IMR-90 (cell line): ENCODE measurements at places on chromosomes 2 and 18. TPM values are rescaled to one million over a fixed set of nuclear protein-coding genes. Genes with fewer than 3 reads are reported as not detected.

DTNA gene
- 7.5 and 9.5 TPM in 2 replicates for total RNA-seq

ALLC gene
- total RNA-seq = not detected in 2 replicates

ABCB11 gene
- not detected in 2 replicates for total RNA-seq

CRACDL gene
- total RNA-seq = not detected in 2 replicates

DNER gene
- total RNA-seq = under 0.01 TPM in 2 replicates

PPP1CB gene
- total RNA-seq = 111 and 271 TPM in 2 replicates

SLC19A3 gene
- total RNA-seq = under 0.01 TPM in 1 of 2 replicates, not detected in the other

ZNF396 gene
- total RNA-seq = 0.54 and 0.56 TPM in 2 replicates

MYCN gene
- not detected in 2 replicates for total RNA-seq

REG1A gene
- not detected in 2 replicates for total RNA-seq

COL6A3 gene
- 1,501 and 1,855 TPM in 2 replicates for total RNA-seq

DNAJC5G gene
- total RNA-seq = not detected in 2 replicates

GTF2A1L gene
- not detected in 2 replicates for total RNA-seq

DSC3 gene
- under 0.01 TPM in 2 replicates for total RNA-seq

HSPE1 gene
- total RNA-seq = 13.3 and 60.3 TPM in 2 replicates

GPR35 gene
- 0.28 TPM in 1 of 2 replicates, not detected in the other for total RNA-seq

ACMSD gene
- total RNA-seq = not detected in 2 replicates

IL36G gene
- total RNA-seq = not detected in 2 replicates

CHRNG gene
- total RNA-seq = not detected in 2 replicates

SIX2 gene
- total RNA-seq = not detected in 2 replicates

PCGF1 gene
- total RNA-seq = 29.2 and 31.4 TPM in 2 replicates

TMEM17 gene
- 1.3 and 2.2 TPM in 2 replicates for total RNA-seq

SULT1C4 gene
- total RNA-seq = 0.36 and 0.56 TPM in 2 replicates

PIEZO2 gene
- total RNA-seq = 3.3 and 4.1 TPM in 2 replicates

GLI2 gene
- 3.8 and 4.7 TPM in 2 replicates for total RNA-seq
